RWPE2 (cell line): ENCODE measurements at places on chromosomes 11 and 22.

DNA sequence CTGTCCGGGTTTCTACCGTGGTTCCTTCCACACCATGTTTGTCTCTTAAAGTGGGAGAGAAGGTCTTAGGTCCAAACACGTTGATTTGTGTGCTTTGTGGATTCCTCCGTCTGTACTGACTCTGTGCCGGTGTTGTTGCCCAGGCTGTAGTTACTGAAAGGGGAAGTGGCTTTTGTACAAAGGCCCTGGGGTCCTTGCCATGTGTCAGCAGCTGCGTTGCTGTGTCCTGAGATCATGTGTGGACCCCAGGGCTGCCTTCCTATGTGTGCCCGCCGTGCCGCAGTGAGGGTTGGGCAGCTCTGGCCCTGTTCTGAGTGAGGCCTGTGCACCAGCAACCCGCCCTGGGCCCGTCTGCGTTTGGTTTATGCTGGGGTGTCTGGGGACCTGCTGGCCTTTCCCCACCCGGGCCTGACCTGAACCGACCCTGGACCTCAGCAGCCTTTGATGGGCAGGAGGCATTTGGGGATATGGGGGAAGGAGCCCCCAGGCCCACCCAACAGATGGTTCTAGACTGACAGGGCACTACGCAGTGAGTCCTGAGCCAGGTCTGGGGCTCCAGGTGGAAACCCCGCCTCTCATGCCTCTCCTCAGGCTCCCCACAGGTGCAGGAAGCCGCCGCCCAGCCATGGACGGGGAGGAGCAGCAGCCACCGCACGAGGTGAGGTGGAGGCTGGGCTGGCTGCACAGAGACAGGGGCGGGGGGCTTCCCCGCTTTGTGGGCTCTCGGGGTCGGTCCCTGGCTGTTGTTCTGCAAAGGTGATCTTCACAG lies 6.9 kb downstream of the TRABD start:
- H3K36me3 ChIP-seq, result peaks cover 53% of the 10 kb centered on the region
- H3K27me3 ChIP-seq, result no peaks in the 10 kb centered on the region
- no peak overlapping the region for H3K27ac ChIP-seq
- DNase-seq, result no peak

DNA sequence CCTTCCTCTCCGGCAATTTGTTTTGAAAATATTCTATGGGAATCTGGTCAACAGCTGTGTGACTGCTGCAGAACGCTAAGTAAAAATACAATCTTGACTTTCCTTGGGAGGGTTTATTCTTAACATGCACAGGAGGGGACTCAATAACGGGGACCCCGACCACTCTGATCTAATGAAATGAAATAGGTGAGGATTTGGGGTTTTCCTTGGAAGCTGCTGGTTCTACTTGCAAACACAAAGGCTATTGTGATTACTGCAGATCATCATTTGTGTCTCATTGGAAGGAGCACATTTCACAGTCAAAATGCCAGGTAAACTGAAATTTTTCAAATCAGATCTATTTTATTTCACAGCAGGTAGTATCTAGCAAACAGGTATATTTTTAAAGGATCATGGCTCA lies 366.1 kb downstream of the SHANK2 start:
- H3K27ac ChIP-seq, result no peak overlapping the region
- H3K27me3 ChIP-seq, result no peaks in the 10 kb centered on the region
- no peaks in the 10 kb centered on the region for H3K36me3 ChIP-seq
- no peak overlapping the region for H3K4me3 ChIP-seq
- H3K4me1 ChIP-seq, result no peaks in the 10 kb centered on the region
- DNase-seq, result no peak

DNA sequence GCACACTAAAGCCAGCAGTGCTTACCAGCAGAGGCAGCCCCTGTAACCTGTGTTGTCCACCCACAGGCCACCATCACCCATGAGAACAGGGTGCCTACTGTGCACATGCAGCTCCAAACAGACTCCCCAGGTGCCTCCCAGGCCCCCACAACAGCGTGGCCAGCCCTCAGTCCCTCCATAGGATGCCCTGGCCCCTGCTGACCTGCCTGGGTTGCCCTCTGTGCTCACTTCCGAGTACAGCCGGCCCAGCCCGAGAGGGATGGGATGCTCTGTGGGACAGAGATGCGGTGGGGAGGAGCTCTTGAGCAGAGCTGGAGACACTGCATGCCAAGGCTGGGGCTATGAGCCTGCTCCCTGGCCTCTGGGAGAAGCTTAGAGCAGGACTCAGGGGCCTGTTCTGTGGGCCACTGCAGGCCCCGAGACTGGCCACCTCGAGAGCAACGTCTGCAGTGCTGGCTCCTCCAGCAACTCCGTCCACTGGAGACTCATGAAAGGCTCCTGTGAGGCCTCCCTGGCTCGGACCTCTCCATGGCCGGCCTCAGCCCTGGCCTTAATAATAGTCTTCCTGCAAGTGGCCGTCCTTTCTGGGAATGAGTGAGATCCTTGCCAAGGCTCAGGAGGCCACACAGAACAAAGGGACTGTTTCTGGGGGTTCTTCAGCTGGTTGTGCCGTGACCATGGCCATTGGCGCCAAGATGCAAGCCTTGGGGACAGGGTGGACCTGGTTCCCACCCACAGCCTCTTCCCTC lies 27.0 kb downstream of the FADS2 start:
- H3K27me3 ChIP-seq, result no peaks in the 10 kb centered on the region
- H3K4me3 ChIP-seq, result no peak overlapping the region
- H3K27ac ChIP-seq, result no peak overlapping the region
- peaks cover 97% of the 10 kb centered on the region for H3K36me3 ChIP-seq

DNA sequence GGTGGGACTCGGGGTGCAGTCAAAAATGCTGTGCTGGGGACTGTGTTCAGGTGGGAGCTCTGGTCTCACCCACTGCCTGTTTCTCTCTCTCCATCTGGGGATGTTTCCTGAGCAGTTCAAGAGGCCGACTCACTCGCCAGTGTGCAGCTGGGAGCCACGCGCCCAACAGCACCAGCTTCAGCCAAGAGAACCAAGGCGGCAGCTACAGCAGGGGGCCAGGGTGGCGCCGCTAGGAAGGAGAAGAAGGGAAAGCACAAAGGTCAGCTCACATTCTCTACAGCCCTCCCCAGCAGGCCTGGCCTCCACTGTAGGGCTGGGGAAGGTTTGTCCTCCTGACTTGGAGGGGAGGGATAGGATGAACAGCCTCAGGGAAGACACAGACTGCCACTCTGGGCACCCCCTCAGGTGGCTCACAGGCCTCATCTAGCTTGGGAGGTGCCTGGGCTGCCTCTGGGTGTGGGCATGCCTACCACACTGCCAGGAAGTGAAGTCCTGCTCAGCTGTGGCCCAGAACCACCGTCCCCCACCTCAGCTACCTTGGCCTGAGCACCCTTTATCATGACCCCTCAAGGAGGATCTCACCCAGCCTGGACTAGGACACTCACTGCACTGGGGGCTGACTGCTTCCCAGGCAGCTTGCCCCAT lies 13.0 kb downstream of the TUB start:
- peaks cover 5% of the 10 kb centered on the region for H3K36me3 ChIP-seq
- no peaks in the 10 kb centered on the region for H3K27me3 ChIP-seq
- H3K4me1 ChIP-seq, result no peaks in the 10 kb centered on the region
- no peak overlapping the region for H3K27ac ChIP-seq

GRCh38 chr11:134355136-134355535 lies 23.3 kb downstream of the GLB1L2 start:
- no peaks in the 10 kb centered on the region for H3K4me1 ChIP-seq
- DNase-seq, result no peak
- H3K27me3 ChIP-seq, result no peaks in the 10 kb centered on the region
- H3K27ac ChIP-seq, result no peak overlapping the region

DNA sequence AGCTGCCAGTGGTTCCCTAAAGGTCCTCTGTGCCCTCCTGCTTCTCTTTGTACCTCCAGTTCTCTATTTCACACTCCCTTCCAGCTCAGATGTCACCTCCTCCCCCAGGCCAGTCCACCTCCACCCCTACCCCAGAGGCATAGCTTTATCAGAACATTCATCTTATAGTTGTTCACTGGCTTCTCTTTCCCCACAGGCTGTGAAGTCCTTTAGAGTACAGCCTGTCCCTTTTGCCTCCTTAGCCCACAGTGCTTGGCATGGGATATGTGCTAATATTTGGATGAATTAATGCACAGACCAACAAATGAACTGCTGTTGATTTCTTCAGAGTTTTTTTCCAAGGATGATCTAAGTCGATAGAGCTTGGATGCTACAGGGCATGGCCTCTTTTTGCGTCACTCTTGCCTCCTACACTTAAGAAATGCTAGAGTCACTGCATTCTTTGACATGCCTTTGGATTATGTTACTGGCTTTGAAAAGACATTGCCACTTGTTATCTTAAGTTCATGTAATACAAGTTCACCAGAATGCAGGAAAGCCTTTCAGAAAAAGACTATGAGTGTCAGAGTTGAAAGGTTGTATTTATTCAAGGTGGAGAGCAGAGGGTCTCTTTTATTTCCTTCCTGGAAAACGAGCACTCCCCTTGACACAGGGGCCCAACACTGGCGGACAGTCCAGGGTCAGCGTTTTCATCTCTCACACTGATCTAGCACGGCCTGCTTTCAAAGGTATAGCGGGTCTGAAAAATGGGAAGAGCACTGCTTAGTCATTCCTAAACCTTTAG lies 75.7 kb downstream of the PISD start:
- no peaks in the 10 kb centered on the region for H3K4me1 ChIP-seq
- H3K27ac ChIP-seq, result no peak overlapping the region
- no peak for DNase-seq
